ENCODE measurements at places on chromosomes 3 and 15.

DNA sequence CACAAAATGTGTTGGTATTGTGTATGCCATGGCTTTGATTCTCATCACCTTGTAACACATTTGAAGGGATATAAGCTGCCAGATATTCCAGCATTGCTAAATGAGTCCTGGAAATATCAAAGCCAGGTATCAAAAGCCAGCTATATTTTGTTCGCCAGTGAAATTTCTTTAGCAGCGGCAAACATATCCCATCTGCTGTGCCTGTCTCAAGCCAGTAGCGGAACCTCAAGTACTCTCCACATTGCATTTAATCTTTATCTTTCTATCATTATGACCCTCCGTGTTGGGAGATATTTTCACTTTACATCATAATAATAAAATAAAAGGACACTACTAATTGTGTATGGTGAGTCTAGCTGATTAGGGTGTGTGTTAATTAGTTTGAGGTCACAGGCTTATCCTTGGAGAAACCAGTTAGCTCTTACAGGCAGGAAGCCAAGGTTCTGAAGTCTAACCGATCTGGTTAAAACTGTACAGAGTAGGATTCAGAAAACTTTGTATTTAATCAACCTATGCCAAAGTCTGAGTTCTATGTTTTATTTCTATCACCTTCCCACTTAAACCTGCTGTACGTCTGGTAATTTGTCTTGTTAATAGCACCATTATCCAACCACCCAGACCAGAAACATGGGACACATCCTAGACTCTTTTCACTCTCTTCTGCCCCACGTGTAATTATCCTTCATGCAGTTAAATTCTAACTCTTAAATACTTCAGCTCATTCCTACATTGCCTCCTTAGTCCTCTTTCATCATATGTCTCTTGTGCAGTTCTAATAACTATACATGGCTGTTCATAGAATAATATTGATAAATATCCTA lies 14.5 kb downstream of the TIPARP start:
- DNase-seq, result no peak
- H3K4me1 ChIP-seq, result no peaks in the 10 kb centered on the region
- no peak overlapping the region for H3K4me3 ChIP-seq
- H3K27ac ChIP-seq, result no peak overlapping the region
- no peaks in the 10 kb centered on the region for H3K36me3 ChIP-seq

GRCh38 chr3:136982033-136982432 lies 24.2 kb downstream of the IL20RB start:
- H3K27ac ChIP-seq, result no peak overlapping the region
- no peak for DNase-seq
- H3K4me3 ChIP-seq, result no peak overlapping the region
- no peaks in the 10 kb centered on the region for H3K4me1 ChIP-seq

DNA sequence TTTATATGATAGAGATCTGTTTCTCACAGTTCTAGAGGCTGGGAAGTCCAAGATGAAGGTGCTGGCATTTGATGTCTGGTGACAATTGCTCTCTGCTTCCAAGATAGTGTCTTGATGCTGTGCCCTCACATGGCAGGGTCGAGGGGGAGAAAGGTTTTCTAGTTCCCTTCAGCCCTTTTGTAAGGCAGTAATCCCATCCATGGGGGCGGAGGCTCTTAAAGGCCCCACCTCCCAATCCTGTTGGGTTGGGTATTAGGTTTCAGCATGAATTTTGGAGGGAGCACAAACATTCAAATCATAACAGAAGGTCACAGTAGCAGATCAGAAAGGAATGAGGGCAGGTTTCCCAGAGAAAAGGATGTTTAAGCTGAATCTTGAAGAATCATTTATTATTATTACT lies 601.7 kb upstream of the ZNF717 start:
- H3K36me3 ChIP-seq, result no peaks in the 10 kb centered on the region
- no peak overlapping the region for H3K4me3 ChIP-seq
- no peaks in the 10 kb centered on the region for H3K4me1 ChIP-seq
- no peaks in the 10 kb centered on the region for H3K27me3 ChIP-seq
- no peak overlapping the region for H3K27ac ChIP-seq

GRCh38 chr3:128113817-128114794 lies 9.5 kb downstream of the RUVBL1 start:
- DNase-seq, result no peak
- H3K4me1 ChIP-seq, result no peaks in the 10 kb centered on the region
- H3K27ac ChIP-seq, result no peak overlapping the region
- no peaks in the 10 kb centered on the region for H3K27me3 ChIP-seq
- H3K36me3 ChIP-seq, result no peaks in the 10 kb centered on the region

DNA sequence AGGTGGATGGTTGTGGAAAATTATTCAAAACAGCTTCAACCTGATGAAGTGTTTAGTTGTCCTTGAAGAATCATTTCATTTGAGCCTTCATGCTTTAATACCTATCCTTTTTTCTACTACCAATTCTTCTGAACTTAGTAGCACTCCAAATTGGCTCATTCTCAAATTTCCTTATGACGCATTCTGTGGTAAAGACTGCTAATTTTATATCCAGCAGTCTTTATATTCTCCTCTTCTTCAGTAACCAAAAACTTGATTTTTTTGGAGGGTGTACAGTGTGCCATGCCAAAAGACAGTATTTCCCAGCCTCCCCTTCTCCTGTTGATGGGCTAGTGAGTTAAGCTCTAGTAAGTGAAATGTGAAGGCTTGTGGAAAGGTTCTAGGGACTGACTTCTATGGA lies 25.2 kb downstream of the CGNL1 start:
- no peaks in the 10 kb centered on the region for H3K27me3 ChIP-seq
- H3K27ac ChIP-seq, result no peak overlapping the region
- no peak overlapping the region for H3K4me3 ChIP-seq
- no peaks in the 10 kb centered on the region for H3K36me3 ChIP-seq
- H3K4me1 ChIP-seq, result no peaks in the 10 kb centered on the region
- no peak for DNase-seq

DNA sequence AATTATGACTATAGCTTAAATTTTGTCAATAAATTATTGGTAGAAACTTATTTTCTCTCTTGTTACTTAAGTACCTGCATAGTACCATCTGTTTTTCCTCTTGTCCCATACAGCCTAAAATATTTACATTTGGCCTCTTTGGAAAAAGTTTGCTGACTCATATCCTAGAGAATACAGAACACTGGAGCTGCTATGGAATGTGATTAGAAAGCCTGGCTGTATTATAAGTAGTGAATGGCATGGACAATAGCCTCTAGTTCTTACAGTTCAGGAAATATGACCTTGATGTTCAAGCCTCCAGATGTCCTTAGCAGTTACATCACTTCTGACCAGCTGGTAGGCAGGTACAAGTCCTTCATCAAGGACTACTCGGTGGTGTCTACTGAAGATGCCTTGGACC lies 28.3 kb downstream of the ST8SIA2 start:
- no peak overlapping the region for H3K27ac ChIP-seq
- no peaks in the 10 kb centered on the region for H3K4me1 ChIP-seq
- no peaks in the 10 kb centered on the region for H3K36me3 ChIP-seq
- no peak overlapping the region for H3K4me3 ChIP-seq

DNA sequence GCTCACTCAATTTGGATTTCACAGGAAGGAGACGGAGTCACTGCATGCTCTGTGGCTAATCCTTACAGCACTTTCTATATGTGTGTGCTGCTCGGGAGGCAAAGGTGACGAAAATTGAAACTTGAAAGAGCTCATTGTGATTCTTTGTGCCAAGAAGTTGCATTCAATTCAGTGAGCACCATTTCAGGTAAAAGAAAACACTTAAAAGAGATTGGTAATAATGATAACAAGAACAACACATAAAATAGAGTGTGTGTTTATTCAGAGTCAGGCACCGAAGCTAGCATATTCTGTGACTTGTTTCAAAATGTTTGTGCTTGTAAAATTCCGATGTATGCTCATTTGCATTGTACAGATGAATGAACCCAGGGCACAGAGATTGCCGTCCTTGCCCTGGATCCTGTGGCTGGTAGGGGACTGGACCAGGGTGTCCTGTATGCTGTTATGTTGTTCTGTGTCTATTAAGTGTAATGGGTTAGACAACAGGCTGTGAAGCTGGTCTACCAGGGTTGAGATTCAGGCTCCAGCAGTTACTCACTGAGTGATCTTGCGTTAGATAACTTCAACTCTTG lies 193.3 kb upstream of the PROK2 start:
- H3K4me1 ChIP-seq, result no peaks in the 10 kb centered on the region
- H3K36me3 ChIP-seq, result no peaks in the 10 kb centered on the region
- no peak overlapping the region for H3K4me3 ChIP-seq
- no peak overlapping the region for H3K27ac ChIP-seq
- DNase-seq, result no peak
- H3K27me3 ChIP-seq, result no peaks in the 10 kb centered on the region

DNA sequence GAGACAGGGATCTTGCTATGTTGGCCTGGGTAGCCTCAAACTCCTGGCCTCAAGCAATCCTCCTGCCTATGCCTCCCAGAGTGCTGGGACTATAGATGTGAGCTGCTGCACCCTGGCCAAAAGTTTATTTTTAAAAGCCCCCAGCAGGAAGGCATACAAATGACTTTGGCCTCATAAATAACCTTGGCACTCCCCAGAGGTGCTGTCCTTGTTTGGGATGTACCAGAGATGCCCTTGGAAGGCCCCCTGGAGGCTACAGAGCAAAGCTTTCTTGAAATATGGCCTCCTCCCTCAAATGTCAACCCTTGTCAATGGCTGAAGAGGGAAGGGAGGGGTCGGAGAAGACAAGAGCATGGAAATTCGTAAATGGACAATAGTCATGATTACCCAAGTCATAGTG lies 14.0 kb upstream of the RTP3 start:
- H3K4me3 ChIP-seq, result no peak overlapping the region
- no peaks in the 10 kb centered on the region for H3K27me3 ChIP-seq
- no peak for DNase-seq
- H3K36me3 ChIP-seq, result no peaks in the 10 kb centered on the region

GRCh38 chr3:193921465-193921864 lies 214.5 kb upstream of the HES1 start:
- no peaks in the 10 kb centered on the region for H3K4me1 ChIP-seq
- no peaks in the 10 kb centered on the region for H3K36me3 ChIP-seq
- H3K27ac ChIP-seq, result peak overlapping the region; percentile 15

- no peaks in the 10 kb centered on the region for H3K27me3 ChIP-seq
- DNase-seq, result no peak
- no peak overlapping the region for H3K4me3 ChIP-seq
- no peak overlapping the region for H3K27ac ChIP-seq
- no peaks in the 10 kb centered on the region for H3K4me1 ChIP-seq
These were observed 9.8 kb upstream of the VGLL4 start for GRCh38 chr3:11653298-11654055.

DNA sequence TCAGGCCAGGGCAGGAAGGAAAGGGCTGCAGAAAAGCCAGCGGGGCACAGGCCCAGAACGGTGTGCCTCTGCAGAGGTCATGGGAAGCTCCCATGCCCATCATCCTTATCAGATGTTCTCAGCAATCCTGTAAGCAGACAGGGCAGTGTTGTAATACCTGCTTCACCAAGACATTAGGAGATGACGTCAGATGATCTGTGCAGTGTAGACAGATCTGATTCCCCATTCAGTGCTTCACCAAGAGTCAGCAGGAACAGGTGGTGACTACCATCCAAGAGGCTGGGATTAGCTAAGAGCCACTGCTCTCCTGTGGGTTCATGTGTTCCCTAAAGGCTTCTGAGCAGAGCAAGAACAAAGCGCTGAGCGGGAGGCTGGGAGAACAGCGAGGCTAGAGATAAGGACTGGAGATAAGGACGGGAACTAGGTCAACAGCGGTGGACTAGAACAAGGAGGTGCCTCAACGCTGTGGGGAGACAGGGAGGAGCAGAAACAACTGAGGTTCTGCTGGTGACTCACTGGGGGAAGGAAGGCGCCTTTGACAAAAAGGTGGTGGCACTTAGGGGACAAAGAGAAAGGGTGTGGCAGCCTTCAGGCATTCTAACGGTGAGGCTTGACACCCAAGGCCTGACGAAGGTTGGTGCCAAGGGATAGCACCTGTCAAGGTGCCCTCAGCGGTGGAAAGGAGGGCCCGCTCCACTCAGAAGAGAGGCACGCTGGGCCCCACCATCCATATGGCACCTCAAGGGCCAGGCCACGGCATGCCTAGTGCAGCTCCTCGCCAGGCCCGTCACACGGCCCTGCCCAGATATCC lies 28.4 kb downstream of the CCDC12 start:
- no peaks in the 10 kb centered on the region for H3K36me3 ChIP-seq
- H3K27me3 ChIP-seq, result no peaks in the 10 kb centered on the region
- peak overlapping the region; percentile 75 for H3K27ac ChIP-seq

DNA sequence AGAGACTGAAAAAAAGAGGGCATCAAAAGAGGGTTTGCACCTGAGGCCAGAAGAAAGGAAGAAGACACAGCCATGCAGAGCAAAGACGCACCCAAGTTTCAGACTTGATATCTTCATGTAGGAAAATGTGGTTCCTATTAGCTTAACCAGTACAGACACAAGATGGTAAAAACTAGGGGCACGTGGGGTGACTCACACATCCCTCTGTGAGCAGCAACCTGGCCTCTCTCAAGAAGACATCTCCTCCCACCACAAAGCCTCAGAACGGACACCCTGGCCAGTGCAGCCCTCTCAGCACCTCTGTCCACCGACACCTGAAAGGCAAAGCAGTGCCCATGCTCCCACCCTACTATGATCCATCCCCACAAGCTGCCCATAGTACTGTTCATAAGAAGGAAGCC lies 33.3 kb downstream of the GLB1 start:
- H3K27me3 ChIP-seq, result no peaks in the 10 kb centered on the region
- H3K4me1 ChIP-seq, result no peaks in the 10 kb centered on the region
- no peaks in the 10 kb centered on the region for H3K36me3 ChIP-seq
- no peak for DNase-seq

DNA sequence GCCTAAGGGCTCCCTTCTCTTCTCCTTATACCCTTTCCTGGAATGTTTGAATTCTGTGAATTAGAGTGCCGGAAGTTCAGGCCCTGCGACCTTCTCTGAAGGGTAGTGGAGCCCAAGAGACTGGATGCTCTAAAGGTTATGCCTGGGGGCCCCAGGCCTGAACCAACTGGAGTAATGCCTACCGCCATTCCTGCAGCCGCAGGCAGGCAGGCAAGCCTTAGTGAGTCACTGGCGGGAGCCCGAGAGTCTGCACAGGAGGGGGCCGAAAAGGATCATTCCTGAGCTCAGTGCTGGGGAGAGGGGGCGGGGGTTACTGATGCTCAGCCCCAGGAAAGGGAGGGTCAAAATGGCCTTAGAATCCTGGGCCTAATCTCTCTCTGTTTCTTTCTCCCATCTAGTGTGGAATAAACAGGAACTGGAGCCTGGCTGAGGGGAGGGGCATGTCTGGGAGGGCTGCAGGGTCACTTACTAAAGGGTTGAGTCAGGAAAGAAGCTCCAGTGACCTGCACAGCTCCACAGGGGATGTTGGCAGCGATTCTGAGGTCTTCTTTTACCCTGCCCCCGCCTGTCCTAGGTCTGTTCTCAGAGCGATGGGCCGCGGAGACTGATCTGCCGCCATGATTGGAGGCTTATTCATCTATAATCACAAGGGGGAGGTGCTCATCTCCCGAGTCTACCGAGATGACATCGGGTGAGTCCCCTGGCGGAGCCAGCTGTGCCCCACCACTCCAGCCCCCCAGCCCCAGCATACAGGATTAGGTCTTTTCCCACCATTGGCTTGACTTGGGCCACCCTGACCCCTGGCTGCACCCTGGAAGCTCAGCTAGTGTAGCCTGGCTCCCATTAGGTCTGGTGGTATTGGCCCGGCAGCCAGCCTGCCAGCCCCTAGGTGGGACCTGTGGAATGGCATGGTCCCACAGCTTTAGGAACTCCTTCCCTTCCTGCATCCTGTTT lies 2.0 kb downstream of the AP2M1 start:
- H3K4me3 ChIP-seq, result peak overlapping the region; percentile 100
- peak overlapping the region; percentile 96 for H3K27ac ChIP-seq
- H3K4me1 ChIP-seq, result peaks cover 13% of the 10 kb centered on the region
- peak; percentile 63 for DNase-seq

All from breast epithelium (tissue), 4 donors.